Fibroblast of the aortic adventitia (primary cell): ENCODE measurements at places on chromosomes 5 and 9. TPM values are rescaled to one million over a fixed set of nuclear protein-coding genes. Genes with fewer than 3 reads are reported as not detected.

DNA sequence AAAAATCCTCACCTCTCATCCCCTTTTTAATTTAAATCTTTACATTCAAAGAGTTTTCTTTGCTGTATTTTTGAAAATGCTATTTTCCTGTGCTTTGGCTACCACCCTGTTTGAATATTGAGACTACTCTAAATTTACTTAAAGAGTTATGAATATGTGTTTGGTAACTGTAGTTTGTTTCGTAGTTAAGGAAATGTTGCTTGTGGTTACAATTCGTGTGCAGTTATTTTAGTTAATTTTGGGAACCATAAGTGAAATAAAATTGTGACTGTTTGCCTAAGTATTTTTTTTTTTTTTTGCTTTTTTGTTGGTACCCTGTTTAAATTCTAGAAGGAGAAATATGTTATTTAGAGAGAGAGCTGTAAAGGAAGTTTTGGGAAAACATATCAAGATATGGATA lies 78.7 kb downstream of the XRCC4 start:
- no peak for DNase-seq

Gene FOXI1
- total RNA-seq: not detected in 2 replicates

- peak; percentile 70 for DNase-seq
These were observed 42.8 kb downstream of the TEK start for GRCh38 chr9:27151693-27152404.

Gene SEPTIN8
- total RNA-seq: 22.7 and 43.0 TPM in 2 replicates

Gene CBY3
- total RNA-seq: not detected in 2 replicates

Gene KCTD16
- total RNA-seq: 7.4 and 12.6 TPM in 2 replicates

Gene EFNA5
- total RNA-seq: 2.1 and 33.1 TPM in 2 replicates

Gene DPYSL3
- 89.6 and 157 TPM in 2 replicates for total RNA-seq

DNA sequence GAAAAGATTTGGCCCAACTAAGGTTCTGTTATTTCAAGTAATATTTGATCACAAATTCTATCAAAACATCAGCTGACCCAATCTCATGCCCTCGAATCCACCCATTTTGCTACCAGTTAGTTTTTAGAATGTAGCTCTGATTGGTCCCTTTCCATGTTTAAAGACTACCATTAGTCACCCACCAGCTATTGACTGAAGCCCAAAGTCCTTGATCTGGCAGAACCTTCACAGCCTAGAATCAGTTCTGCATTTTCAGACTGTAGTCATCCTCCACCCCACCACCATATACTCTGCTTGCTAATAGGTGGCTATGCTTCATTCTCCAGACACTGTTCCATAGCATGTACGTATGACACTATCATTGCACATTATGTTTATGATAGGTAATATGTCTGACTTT lies 182.2 kb upstream of the TARS1 start:
- peak; percentile 52 for DNase-seq
